ENCODE measurements at places on chromosomes 11 and 22.

DNA sequence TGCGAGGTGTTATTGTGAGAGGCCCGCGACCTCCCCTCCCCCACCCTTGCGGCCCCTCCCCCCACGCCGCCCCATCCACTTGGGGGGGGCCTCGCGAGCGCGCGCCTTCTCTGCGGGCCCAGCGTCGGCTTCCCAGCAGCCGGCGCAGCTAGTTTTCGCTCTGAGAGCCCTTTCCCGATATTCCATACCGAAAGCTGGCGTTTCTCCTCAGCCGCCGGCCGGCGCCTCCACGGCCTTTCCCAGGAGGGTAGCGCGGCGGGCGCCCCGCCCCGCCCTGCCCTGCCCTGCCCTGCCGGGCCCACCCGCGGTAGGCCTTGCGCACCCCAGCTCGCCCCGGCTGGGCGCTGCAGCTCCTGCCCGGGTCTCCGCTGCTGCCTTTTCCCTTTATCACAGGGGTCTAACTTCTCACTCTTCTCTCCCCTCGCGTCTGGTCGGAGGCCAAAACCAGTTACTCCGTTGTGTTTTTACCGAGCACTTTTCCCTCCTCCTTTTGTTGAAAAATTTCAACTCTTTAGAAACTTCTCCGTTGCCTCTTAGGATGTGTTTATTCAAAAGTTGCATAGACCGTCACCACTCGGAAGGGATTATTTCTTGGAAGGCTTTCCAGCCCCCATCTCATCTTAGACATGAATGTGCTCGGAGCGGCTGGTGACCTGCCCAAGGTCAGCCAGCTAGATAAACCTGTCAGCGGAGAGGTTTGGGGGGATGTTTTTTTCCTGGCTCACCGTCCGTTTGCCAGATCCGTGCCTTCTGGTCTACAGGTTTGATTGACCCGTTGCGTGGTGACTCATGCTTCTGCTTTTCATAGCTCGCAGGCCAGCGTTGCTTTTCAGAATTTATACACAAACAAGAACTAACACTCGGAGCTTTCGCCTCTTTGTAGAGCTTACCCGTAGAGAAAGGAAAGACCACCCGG, 648 bp downstream of the PAFAH1B2 start:
- DNase-seq, result peak; percentile 23

- DNase-seq, result no peak
Observed at GRCh38 chr11:62817129-62817528, 11.9 kb upstream of the NXF1 start.

DNA sequence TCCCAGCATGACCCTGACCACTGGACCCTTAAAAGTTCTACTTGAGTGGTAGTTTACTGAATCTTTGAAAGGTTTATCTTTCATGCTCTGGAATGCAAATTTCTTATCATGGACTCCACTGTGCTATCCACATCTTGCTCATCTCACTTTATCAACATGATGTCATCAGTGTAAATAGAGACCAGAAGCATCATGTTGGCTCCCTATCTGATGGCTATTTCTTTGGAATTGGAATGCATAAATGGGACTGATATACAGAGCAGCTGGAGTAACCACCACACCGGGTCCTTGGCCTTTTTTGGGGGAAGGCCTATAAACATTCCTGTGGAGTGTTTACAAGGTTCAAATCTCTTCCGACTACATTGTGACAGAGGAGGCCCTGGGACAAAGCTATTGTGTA, 74.1 kb upstream of the CEP126 start:
- no peak for DNase-seq

DNA sequence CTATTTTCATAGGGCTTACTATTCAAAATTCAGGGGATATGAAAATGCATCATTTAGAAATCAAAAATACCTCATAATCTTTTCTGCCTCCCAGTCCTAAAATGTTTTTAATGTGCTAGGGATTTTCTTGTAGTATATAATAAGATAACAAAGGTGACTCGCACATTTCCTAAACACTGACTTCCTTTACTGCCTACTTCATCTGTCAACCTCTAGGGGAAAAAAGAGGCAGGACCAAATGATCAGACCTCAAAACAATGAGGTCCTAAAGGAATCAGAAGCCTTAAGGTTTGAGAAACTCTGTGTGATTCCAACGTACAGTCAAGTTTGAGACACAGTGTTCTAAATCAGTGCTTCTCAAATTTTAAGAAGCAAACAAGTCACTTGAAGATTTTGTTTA, 56.1 kb upstream of the POU2AF2 start:
- DNase-seq, result no peak

GRCh38 chr22:50175921-50176849, 5.7 kb downstream of the PANX2 start:
- no peak for DNase-seq

DNA sequence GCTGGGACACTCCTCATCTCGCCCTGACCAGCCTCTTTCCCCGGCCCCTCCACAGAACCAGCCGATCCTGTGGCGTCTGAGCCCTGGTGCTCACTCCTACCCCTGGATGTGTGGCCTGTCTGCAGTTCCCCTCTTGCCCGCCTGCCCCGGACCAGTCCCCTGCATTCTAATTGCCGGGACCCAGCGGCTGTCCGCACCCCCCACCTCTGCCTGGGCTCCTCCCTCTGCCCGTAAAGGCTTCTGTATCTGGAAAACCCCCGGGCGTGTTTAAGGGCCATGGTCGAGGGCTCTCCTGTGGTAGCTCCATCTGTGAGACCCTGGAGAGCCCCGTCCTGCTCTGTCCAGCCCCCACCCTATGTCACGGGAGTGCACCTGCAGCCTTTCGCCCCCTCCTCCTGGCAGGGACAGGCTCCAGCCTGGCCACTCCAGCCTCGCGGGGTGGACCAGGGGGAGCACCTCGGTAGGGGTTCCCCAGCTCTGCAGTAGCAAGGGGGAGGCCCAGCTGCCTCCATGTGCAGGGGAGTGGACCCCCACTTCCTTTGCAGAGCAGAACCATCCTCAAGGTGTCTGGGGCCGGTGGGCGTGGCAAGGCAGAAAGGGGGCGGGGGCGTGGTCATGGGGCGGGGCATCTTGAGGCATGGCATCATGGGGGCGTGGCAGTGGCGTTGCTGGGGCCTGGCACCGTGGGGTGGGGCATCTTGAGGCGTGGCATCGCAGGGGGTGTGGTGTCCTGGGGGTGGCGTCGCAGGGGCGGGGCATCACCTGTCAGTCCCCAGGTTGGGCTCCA, 430.4 kb downstream of the TBC1D22A start:
- no peak for DNase-seq

GRCh38 chr11:47946682-47947559, 33.4 kb upstream of the PTPRJ start:
- DNase-seq, result peak; percentile 80

- no peak for DNase-seq
Observed at GRCh38 chr11:20639688-20640087, 29.7 kb upstream of the NELL1 start.

DNA sequence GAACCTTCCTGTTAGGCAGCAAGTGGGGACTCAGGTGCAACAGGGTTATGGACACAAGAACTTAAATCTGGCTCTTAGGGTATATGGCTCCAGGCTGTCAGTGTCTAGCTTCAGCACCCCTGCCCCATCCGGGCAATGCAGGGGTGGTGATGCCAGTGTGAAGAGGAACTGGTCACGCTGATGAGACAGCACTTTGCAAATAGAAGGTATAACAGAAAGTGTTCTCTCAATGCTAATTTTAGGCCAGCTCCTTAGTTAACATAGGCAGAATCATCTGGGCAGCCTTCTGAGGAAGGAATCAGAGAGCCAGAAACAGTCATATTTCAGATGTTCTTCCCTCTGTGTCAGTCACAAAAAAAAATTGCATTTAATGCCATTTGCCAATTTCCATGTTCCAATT, 41.2 kb downstream of the SYT9 start:
- no peak for DNase-seq

GRCh38 chr11:15667127-15667725, 552.5 kb downstream of the INSC start:
- no peak for DNase-seq

GRCh38 chr22:44030702-44031082, 6.6 kb downstream of the PARVB start:
- no peak for DNase-seq

DNA sequence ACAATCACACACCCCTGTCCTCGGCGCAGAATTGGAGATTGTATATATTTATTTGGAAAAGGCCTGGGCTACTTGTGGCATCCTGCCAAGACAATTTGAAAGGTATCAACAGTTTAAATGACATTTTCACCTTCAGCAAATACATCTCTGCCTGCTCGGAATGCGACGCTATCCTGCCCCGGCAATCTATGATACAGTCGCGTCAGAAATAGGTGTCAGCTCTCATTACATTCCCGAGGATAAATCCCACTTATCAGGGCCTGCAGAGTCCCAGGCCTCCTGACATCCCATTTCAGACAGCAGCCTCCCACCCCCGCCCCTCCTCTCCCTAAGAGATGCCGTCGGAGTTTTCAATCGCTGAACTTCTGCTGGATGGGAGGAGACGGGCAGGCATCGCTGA, 114.7 kb downstream of the BRD1 start:
- DNase-seq, result no peak

- DNase-seq, result no peak
Observed at GRCh38 chr11:57249384-57250319, 12.6 kb upstream of the APLNR start.

- DNase-seq, result no peak
Observed at GRCh38 chr22:45069925-45070324, 60.1 kb upstream of the PHF21B start.

DNA sequence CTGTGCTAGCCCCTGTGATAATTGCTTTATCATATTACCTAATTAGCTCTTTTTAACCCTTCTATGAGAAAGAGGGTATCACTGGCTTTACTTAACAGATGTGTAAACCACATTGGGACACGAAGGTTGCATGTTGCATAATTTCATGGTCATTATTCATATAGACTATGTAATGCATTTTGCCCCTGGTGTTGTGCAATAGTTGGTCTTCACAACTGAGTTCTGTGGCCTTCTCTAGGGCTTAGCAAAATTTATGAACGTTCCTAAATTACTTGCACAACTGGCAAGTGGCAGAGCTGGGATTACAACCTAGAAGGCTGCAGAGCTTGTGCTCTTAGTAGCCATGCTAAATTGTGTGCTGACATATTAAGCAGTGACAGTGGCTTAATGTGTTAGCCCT, 34.6 kb upstream of the PDGFD start:
- no peak for DNase-seq

DNA sequence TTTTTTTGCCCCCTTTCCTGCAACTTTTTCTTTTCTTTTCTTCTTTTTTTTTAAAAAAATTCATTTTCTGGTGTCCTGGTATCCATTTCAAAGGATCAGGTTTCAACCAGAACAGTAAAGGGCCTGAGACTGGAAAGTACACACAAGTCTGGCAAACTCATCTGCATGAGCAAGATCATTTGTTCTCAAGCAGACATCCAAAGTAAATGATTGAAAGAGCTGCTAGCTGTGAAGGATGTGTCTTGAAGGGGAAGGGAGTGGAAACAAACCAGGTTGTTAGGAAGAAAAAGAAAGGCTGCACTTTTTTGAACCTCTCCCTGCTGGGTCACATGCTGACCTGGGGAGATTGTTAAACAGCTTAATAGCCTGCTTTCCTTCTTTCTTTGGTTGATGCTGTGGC, 5.3 kb downstream of the YAP1 start:
- DNase-seq, result no peak

DNA sequence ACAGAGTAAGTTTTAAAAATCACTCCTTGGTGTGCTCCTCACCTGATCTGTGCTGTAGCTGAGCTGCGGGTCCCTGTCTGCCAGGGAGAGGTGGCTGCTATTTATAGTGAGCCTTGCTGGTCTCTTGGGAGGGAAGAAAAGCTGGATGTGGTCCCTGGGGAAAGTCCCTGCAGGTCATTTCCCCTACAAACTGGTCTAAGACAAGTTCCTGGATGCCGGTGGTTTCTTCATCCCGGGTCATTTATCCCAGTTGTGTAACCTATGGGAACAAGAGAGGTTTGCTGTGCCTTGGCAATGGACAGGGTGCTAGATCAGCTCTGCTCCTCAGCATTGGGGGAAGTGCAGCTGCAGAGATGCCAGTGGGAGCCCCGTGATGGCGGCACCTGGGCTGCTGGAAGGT, at the start of gene SAA2:
Gene SAA2 (minus strand): TSS at position 108 of the 400 bp plus-strand sequence. CDS start 657 bp downstream, outside the sequence.
- DNase-seq, result no peak

DNA sequence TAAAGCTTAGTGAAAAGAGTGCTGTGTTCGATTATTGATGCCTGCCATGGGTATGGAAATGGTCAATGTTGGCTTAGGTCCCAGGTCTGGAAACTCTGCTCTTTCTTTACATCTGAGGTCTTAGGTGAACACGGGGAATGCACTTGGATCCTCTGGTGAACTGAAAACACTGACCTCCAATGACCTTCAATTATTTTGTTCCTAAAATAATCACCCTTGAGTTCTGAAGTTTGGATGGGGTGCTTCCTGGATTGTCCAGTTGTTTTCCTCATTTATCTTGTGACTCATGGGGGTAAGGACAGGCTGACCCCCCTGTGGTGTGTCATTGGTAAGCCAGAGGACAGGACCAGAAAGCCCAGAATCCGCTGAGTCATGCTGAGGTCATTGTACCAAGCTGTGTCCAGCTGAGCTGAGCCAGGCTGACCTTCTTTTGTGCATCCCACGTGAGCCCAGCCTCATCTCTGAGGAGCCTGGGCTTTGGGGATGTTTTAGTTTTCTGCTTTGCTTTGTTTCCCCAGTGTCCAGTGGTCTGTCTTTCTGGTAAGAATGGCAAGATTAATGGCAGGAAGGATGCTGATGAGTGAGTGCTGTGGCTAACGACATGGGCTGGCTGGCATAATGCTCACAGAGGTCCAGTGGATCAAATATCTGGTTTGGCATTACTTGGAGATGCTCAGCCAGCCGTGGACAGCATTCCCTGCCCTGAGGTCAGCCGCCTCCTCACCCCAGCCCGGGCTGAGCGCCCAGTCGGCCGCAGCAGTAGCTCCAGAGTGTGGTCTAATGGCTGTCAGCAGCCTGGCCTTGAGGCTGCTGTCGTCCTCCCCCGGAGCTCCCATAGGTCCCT, 35.6 kb downstream of the AMPD3 start:
- DNase-seq, result peak; percentile 87

Measured in BJ (cell line).